ENCODE measurements at places on chromosomes 7 and 10.

DNA sequence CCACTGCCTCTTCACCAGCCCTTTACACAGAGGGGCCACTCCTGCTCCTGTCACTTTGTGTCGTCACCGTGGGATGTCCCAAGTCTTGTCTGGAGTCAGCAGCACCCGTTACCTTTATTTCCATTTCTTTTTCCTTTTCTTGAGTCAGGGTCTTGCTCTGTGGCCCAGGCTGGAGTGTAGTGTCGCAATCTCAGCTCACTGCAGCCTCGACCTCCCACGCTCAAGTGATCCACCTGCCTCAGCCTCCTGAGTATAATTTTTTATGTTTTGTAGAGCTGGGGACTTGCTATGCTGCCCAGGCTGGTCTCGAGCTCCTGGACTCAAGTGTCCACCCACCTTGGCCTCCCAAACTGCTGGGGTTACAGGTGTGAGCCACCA is 28.6 kb upstream of the ADGRA1 start:
- no peak for DNase-seq

- no peak for DNase-seq
These were observed 183.7 kb downstream of the SORCS1 start for GRCh38 chr10:106980495-106981451.

GRCh38 chr7:18496341-18496700 is 772 bp downstream of the HDAC9 start:
- DNase-seq = no peak

DNA sequence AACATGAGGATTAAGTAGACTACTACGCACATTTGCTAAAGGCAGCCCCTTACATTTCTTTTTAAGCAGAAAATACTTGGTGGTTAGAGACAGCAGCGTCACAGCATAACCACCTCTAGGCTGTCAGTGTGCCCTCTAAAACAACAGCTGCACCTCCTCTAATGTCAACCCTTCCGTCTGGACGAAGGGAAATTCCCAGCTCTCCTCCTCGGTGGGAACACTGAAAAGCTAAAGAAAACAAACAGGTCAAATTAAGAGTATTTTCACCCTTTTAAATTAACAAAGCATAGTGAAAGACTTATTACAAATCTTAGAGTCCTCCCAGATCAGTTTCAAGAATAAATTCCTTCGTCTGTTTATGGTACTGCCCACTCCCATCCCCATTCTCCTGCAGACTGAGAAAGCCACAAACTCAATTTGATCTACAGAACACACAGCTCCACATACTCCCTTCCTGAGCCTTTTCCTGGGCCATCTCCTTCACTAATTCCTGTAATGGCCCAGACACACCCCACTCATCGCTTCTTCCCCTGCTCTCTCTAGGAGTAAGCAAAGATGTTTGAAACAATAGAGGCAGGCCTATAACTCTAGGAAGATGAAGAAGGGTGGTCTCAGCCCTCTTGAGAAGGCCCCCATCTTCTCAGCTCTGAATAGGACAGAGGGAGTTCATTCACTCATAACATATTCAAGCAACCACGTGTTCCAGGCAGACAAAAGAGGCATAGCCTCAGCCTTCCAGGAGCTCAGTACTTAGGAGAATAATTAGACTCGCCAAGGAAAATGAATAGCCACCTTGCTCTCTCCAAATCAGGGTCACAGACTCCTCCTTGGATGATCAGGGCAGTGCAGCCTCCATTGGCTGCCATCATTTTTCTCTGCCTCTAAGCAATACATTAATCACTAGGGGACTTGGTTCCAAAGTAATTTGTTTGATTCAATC is 47.5 kb upstream of the HNRNPH3 start:
- no peak for DNase-seq

- DNase-seq = no peak
These were observed 2.0 kb downstream of the GAL3ST4 start for GRCh38 chr7:100166317-100166940.

DNA sequence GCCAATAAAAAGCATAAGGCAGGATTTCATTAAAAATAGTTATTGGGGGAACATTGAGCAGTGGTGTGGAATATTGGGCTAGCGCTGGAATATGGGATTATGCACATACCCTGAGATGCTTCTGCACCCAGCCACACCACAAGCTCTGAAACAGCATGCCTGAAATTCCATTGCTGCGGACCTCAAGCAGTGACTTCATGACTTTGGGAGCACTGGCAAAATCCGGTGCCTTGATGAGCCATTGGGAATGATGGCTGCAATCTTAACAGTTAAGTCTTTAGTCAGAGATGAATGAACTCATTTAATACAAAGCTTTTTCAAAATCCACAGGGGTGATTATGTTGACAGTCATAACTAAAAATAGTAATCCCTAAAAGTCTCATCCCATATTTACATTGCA is 274.7 kb upstream of the MTPN start:
- no peak for DNase-seq

- DNase-seq = no peak
These were observed 377.1 kb upstream of the DPP6 start for GRCh38 chr7:153675131-153675530.

Measured in HCT116 (cell line).